HEK293T (cell line): ENCODE measurements at places on chromosomes 12 and 14.
A peak's percentile ranks its signal among the peaks of the same experiment; 100 is the strongest.

DNA sequence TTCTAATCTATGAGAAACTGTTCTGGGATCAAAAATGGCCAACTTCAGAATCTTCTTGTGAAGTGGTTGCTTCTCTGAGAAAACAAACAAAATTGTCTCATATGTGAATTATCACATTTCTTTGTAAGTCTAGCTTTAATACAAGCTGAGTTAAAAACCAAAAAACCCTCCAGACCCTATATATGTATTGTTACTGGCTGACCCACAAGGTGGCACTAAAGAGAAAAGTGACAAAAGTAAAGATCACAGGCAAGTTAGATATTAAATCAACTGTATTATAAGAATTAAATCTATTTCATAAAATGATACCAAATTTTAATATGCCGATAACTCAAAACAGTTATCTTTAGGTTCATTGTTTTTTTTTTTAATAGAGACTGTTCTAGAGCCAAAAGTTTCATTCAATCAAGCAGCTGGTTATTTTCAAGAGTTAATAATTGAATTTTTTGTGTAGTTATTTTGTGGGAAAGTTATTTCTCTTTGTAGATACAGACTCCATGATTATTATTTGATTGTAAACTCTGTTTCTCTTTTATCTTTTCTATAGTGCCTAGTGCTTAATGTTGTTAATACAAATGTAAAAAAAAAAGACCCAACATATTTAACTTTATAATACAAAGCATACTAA, 7.5 kb upstream of the TRHDE start:
- DNase-seq = peak; percentile 15

DNA sequence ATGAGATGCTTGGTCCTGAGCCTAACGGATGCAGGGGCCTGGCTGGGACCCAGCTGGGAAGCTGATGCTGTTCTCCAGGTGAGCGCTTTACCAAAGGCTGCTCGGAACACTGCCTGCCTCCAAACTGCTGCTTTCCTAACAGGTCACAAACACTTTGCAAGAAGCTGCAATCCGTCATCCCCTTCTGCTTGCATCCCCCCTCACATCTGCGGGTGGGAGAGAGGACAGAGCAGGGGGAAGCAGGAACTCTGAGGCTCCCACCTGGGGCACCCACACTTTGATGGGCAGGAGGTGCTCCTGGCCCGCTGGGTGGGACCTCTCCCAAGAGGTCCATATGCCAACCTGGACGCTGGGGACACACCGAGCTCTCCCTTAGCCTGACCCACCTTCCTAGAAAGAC, 24.9 kb upstream of the PPP2R5C start:
- DNase-seq = no peak

DNA sequence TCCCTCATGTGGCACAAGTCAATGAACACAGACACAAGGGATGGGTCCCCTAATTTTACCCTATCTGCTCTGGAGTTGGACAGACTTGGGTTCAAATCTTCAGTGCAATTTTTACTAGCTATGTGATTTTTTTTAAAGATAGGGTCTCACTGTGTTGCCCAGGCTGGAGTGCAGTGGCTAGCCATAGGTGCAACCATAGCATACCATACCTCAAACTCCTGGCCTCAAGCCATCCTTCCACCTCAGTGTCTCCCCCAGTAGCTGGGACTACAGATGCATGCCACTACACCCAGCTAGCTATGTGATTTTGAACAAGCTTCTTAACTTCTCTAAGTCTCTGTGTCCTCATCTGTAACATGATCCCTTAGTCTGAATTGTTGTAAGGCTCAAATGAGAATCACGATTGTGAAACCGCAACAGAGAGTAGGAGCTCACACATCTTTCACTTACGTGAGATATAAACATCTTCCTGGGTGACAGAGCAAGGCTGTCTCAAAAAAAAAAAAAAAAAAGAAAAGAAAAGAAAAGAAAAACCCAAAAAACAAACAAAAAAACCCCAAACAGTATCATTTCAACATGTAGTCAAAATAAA, 4.7 kb downstream of the CALCOCO1 start:
- no peak for DNase-seq

GRCh38 chr14:105935384-105935783, 409.0 kb downstream of the TMEM121 start:
- no peak for DNase-seq

GRCh38 chr14:63647696-63648410, 6.2 kb upstream of the WDR89 start:
- no peak for DNase-seq

- DNase-seq = no peak
Measured at GRCh38 chr14:85281921-85282320, 248.0 kb upstream of the FLRT2 start.

GRCh38 chr12:99619389-99620158, 28.0 kb upstream of the GARIN6 start:
- DNase-seq = peak; percentile 30

GRCh38 chr12:98686603-98687002, 41.5 kb downstream of the APAF1 start:
- DNase-seq = no peak

DNA sequence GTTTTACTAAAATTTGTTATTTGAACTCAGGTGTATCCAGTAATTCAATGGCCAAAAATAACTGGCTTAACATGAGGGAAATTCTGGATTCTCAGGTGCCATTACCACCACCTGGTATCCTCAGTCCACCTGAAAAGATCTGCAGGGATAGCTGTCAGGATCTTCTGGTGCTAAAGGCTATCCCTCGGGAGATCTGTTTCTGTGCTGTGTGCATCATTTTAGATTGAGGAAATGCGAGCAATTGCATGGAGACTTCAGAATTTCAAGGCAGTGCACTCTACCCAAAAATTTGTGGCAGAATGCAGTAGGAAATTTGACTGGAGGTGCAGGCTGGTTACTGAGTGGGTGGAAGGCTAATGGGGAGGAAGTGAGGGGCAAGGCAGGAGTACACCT, 26.4 kb downstream of the ZCCHC8 start:
- DNase-seq = no peak

DNA sequence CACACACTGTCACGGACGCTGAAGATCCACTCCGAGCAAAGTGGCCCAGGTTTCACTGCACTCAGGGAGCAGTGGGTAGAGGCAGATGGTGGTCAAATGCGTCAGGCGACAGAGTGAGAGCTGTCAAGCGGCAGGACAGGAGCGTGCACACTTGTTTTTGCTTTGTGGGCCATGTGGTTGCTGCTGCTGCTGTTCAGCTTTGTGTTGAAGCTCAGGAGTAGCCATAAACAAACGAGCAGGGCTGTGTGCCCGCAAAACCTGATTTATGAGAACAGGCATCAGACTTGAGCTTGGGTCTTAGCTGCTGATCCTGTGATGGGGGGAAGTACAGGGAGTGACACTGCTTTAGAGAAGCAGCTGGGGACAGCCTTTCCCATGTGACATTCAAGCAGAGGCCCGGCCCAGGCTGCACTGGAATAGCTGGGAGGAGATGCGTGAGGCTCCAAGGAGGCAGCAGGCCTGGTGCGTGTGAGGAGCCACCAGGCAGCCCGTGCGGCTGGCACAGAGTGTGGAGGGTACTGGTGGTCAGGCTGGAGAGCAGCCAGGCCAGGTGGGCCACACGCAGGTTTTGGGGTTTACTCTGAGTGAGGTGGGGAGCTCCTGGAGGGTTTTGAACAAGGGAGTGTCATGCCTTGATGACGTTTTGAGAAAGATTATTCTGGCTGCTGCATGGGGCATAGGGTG, 31.1 kb upstream of the ASPG start:
- DNase-seq = no peak

- DNase-seq = no peak
Measured at GRCh38 chr12:57620936-57621496, 9.8 kb downstream of the ARHGEF25 start.
